ENCODE measurements at places on chromosomes 5 and 9.

- no peak for DNase-seq
Observed at GRCh38 chr5:138833726-138834480, 41.2 kb downstream of the LRRTM2 start.

DNA sequence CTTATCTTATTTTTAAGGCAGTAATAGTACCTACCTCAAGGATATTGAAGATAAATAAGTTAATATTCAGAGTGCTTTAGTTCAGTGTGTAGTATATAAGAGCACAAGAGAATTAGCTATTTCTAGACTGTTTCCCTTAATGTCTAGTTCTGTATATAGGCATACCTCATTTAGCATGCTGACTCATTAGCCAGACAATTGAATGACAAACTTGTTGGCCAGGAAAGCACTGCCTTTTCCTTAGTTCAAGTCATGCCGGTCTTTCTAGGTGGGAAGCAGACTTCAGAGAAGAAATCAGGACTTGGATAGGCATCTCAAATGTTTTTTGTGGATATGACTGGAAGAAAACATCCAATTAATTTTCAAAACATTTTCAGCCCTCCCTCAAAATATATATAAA lies 3.2 kb upstream of the FBXO4 start:
- no peak for DNase-seq

DNA sequence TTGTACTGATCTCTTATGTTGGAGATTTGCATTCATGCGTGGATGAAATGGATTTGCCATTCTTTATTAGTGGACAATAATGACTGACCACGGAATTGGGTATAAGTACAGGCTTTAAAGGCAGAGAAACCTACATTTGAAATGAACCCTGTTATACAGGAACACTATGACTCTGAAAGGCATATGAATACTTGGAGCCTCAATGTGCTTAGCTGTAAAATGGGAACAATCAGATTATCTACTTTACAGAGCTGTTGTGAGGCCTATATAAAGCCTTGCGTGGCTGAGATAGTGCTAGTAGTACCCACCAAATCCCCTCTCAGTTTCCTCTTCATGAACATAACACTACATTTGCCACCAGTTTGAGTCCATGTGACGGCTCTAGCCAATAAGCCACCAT lies 18.9 kb upstream of the MGAT1 start:
- DNase-seq = no peak

DNA sequence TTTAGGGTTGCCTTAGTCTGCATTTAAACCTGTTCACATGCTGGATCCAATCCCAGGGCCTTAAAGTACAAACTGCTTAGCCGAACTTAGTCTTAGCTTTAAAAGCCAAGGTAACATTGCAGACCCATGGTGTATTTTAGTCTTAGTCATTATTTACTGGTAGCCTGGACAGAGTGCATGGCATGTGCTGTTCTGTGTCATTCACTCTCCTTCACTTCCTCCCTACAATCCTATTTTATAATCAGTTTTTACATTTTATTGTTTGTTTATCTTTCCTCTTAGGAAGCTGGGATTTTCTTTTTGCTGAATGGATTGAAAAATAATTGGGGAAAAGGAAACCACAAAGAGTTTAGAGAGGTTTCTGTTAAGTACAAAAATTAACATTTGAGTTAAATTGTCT lies 29.4 kb upstream of the TAL2 start:
- DNase-seq = no peak

- DNase-seq = peak; percentile 44
Observed at GRCh38 chr5:135491552-135492318, 39.6 kb upstream of the TIFAB start.

- DNase-seq = peak; percentile 15
Observed at GRCh38 chr9:120438836-120439546, 141.0 kb downstream of the CDK5RAP2 start.

DNA sequence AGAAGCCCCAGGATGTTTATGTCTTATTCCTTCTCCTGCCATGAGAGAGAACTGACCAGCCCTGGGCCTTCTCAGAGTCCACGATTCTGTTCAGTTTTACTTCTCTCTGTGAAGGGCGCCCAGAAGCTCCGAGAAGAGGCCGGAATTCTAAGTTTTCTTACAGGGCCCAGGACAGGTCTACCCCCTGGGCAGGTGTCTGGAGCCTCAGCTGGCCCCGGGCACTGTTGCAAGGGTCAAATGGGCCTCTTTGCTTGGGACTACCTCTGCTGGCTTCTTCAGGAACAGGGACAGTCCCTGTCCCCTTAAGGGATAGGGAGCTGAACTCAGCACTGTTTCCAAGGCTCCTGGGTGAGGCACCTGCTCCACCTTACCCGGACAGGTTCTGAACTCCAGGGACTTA lies 55.0 kb downstream of the RASGEF1C start:
- no peak for DNase-seq

DNA sequence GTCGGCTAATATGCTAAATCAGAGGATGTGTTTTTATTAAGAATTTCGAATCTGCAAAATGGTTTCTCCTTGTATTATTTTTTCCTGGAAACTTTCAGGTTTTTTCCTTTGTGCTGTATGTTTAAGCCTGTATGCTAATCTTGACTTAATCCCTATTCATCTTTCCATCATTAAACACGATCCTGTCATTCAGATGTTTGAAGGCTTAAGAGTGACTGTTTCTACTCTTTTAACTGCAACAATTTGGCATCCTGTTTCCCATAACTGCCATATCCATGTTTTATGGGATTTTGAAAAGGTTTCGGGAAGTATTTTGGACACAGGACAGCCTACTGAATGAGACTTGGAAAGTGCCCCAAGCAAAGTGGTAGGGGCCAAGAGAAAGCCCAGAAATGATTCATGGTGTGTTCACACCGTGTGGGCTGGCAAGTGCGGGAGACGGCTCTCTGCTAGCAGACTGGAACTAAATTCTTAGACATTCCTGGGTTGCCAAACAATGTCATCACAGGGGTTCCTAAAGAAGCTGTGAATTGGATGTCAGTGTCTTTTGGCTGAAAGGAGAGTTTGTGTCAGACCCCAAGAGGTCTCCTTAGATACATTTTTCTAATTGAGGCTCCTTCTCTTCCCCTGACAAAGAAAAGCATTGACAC lies 125.4 kb upstream of the ADAMTS16 start:
- no peak for DNase-seq

GRCh38 chr9:109739760-109740159 lies 40.2 kb upstream of the PALM2AKAP2 start:
- no peak for DNase-seq

DNA sequence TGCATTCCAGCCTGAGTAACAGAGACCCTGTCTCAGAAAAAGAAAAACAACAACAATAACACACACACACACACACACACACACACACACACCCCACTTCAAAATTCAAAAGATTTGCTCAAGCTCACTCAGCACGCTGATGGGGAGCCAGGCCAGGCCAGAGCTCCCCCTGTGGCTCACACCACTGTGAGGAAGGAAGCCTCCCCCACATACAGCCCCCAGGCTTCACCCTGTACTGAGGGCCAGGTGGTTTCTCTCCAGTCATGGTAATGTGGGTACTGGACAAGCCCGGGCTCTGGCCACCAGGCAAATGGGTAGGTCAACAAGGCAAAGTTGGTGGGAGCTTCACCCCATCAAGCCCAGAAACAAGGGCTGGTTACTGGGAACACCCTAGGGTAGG lies 19.0 kb downstream of the ATOX1 start:
- no peak for DNase-seq

GRCh38 chr9:111799506-111799905 lies 4.8 kb upstream of the SHOC1 start:
- DNase-seq = no peak

DNA sequence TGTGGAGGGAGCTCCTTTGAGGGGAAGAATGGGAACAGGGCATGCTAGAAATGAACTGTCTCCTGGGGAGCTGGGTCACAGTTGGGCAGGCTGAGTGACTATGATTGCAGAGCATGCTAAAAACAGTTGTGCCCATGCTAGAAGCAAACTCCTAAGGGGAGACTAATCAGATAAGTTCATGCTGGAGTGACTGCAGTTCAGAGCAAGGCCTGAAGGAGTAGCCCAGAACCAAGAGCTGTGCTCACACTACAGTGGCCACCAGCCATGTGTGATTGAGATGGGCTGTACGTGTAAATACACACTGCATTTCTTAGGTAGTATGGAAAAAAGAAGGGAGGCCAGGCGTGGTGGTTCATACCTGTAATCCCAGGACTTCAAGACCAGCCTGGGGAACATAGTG lies 10.3 kb upstream of the AK1 start:
- peak; percentile 54 for DNase-seq

DNA sequence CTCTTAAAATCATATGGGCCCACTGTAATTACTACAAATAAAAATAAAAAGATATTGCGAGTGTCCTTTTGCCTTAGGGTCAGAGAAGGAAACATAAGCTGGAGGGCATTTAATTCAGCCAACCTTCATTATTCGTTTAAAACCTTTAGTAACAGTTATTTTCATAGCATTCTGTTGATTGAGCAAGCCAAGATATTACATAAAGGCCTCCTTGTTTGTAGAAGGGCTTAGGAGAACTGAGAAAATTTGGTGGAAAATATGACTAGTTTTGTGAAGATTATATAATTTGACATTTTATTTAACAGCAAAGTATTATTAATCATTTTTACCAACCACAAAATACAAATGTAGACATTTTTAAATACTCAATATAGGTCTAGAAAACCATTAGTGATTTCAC lies 62.2 kb downstream of the COX7C start:
- no peak for DNase-seq

DNA sequence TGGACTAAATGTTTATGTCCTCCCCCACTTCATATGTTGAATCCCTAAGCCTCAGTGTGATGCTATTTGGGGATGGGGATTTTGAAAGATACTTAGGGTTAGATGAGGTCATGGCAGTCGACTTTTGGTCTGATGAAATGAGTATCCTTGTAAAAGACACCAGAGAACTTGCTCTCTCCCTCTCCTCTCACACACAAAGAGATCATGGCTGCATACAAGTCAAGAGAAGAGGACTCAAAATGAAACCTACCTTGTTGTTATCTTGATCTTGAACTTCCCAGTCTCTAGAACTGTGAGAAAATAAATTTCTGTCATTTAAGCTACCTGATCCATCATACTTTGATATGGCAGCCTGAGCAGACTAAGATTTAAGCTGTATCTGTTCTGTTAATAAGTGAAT lies 144.0 kb upstream of the HAPLN1 start:
- no peak for DNase-seq
